ENCODE measurements at places on chromosomes 3 and 15. TPM values are rescaled to one million over a fixed set of nuclear protein-coding genes. Genes with fewer than 3 reads are reported as not detected.

GRCh38 chr15:55031727-55032126, 165.0 kb downstream of the RSL24D1 start:
- no peak for DNase-seq

The MELTF gene
- total RNA-seq: 19.3 TPM

DNA sequence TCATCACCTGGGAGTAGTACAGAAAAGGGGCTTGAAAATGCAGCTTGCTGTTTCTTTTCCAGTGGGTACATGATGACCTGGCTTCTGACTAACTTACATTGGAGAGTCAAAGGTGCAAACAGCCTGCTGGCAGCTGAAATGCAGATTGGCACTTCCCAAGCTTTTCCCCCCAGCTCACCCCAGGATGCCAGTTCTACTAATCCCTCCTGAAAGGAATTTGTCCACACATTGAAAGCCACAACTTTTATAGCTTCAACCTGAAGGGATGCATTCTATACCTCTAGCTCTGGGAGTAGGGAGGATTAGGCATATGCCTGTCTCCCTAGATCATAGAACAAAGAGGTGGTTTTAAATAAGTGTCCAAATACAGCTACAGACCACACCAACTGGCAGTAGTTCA, 281.7 kb downstream of the EFHB start:
- DNase-seq: no peak

The UBA7 gene
- 19.7 TPM for total RNA-seq

DNA sequence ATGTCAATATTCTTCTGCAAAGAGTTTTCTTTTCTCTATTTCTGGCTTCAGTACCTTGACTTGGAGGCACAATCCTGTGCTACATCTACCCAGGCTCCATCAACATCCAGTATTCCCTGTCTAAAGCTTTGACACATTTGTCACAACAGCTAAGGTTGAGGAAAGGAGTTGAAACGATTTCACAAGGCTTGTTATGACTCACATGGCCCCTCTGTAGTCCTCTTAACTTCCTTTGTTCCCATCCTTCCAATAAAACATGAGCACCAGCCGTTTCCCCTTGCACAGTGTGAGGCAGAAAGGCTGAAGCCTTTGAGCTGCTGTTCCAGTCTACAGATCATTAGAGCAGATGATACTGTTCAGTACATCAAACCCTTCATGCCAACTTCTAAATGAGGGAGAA, 163.0 kb upstream of the TMCO5A start:
- DNase-seq: no peak

The SLC24A5 gene
- 6.1 TPM for total RNA-seq

The KLHL40 gene
- total RNA-seq: not detected

DNA sequence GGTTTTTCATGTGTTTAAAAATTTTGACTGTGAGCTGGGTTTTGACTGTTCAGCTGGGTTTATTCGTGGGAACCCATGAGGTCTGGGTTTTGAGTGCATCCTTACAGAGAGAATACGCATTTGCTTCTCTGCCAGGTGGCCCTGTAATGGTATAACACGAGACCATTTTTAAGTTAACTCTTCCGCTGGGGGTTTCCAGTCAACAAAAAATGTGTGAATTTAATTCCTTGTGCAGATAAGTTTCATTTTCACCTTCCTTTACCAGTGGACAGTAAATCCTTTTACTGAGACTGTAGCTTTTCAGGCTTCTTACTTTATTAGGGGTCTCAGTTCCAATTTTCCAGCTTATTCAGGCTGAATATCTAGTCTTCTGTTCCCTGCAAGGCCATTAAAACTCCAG, 149.6 kb downstream of the OPA1 start:
- no peak for DNase-seq

All from lower leg skin (tissue), 4 donors.